ENCODE measurements at places on chromosomes 1 and 21.

DNA sequence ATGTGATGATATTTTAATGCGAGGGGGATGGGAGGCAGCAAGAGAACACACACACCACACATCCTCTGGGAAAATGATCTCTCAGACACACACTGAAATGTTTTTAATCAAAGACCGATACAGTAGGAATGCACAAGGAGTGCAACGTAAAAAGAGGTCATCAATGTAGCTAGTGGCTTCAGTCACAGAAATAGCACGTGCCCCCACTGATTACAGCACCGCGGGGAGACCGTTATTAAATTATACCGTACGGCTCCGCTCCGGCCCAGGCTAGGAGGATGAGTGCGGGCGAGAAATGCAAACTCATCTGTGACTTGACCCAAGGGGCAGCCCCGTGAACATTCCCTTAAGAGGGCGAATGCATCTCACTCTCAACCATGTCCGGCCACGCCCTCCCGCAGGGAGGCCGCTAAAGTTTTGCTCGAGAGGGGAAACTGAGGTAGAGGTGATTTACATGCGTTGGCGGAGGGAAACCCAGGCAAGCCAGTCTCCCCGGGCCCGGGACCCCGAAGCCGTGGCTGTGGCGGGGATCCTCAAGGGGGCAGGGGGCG lies 552 bp downstream of the UBR4 start:
- DNase-seq, result no peak

DNA sequence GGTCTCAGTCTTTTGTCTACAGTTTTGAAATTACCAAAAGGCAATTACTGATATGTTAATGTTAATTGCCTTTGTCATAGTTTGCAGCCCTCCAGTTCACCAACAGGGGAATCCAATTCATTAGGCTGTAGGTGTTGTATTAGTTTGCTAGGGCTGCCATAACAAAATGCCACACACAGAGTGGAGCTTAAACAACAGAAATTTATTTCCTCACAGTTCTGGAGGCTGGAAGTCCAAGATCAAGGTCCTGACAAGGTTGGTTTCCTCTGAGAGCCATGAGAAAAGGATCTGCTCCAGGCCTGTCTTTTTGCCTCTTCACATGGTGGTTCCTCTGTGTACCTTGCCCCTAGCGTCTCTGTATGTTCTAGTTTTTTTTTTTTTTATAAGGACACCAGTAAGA lies 1.3 kb downstream of the RTCA start:
- no peak for DNase-seq

GRCh38 chr1:20538760-20539551 lies 13.4 kb upstream of the FAM43B start:
- no peak for DNase-seq

- DNase-seq, result no peak
These were observed 190.4 kb downstream of the TTLL7 start for GRCh38 chr1:83808536-83808935.

DNA sequence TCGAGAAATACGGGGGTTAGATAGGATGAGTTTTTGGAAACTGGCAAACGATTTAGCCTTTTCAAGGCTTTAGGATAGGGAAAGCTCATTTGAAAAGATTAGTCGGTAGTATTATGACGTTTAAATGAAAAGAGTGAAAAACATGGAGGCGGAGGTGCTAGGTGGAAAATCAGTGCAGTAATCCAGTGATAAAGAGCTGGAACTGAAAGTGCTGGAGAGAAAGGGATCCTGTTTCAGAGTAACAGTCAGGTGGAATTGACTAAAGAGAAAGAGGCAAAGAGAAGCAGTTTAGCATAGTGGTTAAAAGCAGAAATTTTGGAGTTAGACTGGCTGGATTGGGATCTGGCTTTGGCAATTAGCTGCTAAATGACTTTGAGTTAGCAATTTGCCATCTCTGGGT lies 945 bp downstream of the WDR3 start:
- DNase-seq, result no peak

- DNase-seq, result no peak
These were observed 317.7 kb downstream of the MATN1 start for GRCh38 chr1:30405631-30406212.

DNA sequence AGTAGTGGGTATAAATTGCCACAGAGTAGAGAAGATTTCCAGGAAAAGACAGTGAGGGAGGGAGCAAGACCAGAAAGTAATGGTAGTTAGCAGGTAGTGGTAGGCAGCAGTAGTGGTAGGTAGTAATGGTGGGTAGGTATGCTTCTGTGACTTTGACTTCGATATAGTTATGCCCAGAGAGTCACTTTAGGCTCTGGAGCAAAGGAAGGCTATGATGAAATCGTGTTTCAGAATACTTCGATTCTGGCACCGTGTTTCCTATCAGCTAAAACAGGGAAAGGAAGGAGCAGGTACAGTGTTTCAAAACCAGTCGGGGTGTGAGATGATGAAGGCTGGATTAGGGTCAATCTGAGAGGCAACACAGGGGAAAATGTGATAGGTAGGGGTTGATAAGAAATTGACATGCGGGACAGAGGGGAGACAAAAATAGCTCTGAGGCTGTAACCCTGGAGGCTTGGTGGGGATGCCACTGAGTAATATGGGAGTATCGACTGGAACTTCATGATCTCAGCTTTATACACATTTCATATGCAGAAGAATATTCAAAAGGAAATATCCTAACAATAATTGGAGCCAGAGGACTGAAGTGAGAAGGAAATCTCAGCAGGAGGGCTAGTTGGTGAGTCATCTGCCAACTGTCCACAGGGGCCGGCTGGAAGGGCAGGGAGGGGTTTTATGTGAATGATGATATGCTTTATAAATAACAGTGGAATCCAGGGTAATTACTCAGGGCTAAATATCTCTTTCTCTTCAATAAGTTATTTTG lies 25.2 kb upstream of the TRIM45 start:
- no peak for DNase-seq

GRCh38 chr1:25727635-25728286 lies 72.2 kb upstream of the SELENON start:
- DNase-seq, result no peak

- DNase-seq, result no peak
These were observed 92.9 kb downstream of the PIGK start for GRCh38 chr1:77126307-77126706.

- no peak for DNase-seq
These were observed 21.2 kb downstream of the ATF6 start for GRCh38 chr1:161787355-161787754.

DNA sequence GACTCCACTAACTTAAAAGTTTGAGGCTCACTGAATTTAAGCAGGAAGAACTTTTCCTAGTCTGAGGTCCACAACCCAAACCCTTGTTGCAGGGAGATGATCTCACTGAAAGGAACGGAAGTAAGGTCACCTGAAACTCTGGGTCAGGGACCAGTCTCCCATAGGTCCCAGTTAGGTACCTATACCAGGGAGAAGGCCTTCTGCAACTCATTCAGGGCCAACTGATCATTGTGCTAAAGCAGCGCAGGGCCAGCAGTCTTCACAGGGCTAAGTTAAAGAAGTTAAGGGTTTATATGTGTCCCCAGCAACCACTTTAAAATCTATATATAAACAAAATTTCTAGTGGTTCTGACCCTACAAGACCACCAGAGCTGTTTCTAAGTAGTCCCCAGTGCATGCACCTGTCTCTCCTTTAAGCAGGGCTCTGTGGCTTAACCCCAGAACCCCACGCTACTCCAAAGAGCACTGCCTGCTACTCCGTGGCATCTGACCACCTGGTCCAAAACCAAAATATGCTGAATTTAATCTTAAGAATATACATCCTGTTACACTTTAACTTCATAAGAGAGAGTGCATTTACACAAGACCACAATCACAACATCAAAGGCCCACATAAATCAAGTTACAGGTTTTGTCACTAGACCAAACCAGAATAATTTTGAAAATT lies 2.8 kb downstream of the SRSF10 start:
- no peak for DNase-seq

DNA sequence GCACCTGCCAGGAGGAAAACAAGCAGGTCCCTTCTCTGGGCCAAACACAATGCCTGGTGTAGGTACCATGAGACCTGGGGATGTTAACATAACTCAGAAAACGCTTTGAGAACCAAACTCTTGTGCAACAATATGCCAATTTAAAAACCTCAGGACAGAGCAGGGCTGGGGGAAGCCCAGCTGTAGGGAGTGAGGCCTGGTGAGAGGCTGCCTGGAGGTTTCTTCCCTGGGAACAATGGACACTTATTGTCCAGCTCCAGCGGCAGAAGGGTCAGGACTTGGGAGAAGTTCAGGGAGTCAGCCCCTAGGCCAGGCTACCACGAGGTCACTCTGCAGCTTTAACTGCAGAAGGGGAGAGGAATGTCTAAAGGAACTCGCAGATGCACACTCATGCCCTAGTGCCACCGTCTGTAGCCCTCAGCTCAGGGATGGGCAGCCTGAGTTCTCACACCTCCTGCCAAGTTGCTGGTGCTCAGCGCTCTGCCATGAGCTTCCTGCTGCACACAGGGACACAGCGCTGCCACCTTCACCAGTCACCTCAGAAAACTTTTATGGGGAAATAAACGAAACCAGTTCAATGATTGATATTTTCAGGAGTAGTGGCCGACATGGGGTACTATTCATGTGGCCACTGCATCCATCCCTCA lies 8.5 kb downstream of the GPR157 start:
- DNase-seq, result no peak

DNA sequence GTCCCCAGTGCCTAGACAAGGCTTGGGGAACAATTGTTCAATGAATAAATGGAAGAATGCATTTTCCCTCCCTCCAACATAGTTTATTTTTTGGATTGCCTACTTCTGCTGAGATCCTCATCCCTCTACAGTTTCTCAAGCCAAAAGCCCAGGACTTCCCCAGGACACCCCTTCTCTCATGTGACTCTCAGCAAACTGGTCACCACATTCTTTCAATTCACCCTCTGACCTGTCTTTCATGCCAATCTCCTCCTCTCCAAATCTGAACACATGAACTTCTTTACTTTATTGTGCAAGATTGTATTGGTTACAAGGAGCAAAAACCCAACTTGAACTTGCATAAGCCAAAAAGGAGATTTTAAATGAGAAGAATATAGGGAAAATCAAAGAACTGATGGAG lies 103.2 kb upstream of the JUN start:
- no peak for DNase-seq

- no peak for DNase-seq
These were observed 28.8 kb downstream of the PADI6 start for GRCh38 chr1:17400725-17401341.

- no peak for DNase-seq
These were observed 45.7 kb upstream of the DISC1 start for GRCh38 chr1:231580874-231581273.

DNA sequence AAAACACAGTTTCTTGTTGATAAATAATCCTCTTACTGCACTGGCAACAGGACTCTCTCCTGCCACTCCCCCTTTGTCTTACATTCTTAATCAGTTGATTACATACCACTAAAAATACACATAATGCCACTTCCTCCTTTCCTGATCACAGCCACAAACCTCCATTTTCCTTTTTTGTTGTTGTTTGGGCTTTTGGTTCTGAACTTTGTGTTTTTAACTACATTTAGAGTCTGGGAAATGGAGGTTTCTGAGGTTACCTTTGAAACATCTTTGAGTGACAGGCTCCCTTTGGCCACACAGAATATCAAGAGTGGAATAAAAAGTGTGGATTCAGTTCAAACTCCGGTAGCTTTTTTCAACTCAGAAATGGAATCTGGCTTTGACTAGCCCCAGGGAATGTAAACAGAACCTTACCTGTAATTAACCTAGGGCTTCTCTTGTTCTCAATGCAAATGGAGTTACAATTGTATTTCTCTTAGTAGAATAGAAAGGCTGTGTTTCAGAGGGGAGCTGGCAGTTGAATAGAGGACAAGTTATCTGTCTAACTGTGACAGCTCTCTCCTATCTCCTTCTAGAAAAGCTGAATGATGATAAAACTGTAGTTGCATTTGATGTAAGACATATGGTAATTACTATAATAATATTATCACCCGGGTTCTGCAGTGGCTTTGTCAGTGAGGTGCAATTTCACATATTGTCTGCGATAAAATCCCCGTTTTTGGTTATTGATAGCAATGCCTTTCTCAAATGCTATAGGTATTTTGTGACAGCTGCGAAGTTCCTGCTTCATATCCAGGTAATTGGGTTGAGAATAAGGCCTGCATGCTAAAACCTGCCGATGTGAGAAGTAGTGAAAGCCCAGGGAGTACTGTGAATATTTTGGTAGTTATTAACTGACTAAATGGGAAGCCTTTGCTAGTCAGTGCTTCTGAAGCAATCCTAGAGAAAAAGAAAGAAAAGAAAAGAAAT lies 66.9 kb downstream of the ST6GALNAC5 start:
- DNase-seq, result no peak

DNA sequence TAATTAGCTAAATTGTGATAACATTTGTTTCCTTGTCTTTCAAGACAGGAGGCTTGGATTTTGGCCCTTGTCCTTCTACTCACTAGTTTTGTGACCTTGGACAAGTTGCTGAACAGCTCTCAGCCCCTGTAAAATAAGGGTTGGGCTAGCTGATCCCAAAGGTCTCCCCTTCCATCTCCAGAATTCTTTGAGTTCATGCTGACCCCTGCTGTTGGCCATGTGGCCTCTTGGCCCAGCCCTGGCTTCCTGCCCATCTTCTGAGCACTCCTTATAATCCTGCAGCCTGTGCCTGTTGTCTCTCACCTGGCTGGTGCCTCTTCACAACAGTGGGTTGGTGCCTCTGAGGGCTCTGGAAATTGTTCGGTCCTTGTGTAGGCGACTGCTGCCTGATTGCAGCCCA lies 10.1 kb downstream of the PTGFRN start:
- DNase-seq, result no peak

- no peak for DNase-seq
These were observed 2.5 kb upstream of the RCSD1 start for GRCh38 chr1:167627615-167627864.

- DNase-seq, result no peak
These were observed 48.3 kb upstream of the CAPZB start for GRCh38 chr1:19533626-19534025.

Measured in nucleus accumbens (tissue), 56 donors.